ENCODE measurements at places on chromosomes 2 and 18.

- peak; percentile 72 for DNase-seq
These were observed 37.3 kb upstream of the TMEM177 start for GRCh38 chr2:119641562-119642258.

- no peak for DNase-seq
These were observed 48.1 kb downstream of the EMILIN2 start for GRCh38 chr18:2894841-2895370.

- no peak for DNase-seq
These were observed 329.0 kb upstream of the LRATD1 start for GRCh38 chr2:14303366-14304115.

DNA sequence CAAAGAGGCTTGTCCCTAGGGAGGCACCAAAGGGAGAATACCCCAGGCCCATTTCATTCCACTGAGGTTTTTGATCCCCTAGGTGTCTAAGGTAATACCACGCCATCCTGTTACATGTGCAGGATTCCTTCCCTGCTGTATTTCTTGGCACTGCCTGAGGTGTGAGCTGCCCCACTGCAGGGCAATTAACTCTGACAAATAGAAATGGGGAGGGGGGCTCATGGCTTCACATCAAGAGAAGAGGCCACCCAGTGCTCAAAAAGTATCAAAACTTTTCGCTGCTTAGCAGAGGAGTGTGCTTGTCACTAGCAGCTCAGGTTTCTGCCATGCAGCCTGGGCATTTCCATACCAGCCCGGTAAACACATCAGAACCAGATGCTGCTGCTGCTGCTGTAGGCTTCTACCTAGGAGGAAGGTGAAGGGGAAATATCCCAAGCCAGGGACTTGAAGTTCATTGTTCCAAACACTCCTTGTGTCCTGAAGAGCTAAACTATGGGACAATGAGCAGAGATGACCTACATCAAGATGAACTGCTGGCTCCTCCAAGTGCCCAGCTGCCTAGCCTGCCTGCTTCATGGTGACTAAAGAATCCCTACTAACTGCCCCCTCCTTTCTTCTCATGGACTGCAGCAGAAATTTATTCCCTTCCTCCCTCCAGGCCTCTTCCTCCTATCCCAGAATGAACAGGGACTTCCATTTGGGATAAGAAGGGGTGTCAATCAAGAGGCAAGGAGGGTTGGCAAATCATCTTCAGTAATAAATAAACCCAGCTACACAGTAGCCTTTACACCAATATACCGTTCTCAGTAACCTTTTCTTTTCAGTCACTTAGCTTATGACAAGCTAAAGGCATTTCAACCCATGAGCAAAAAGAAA, 16.4 kb downstream of the POU3F3 start:
- no peak for DNase-seq

- DNase-seq, result no peak
These were observed 1072.0 kb downstream of the CBLN2 start for GRCh38 chr18:71471963-71472725.

- no peak for DNase-seq
These were observed 46.9 kb downstream of the UXS1 start for GRCh38 chr2:106147159-106147558.

DNA sequence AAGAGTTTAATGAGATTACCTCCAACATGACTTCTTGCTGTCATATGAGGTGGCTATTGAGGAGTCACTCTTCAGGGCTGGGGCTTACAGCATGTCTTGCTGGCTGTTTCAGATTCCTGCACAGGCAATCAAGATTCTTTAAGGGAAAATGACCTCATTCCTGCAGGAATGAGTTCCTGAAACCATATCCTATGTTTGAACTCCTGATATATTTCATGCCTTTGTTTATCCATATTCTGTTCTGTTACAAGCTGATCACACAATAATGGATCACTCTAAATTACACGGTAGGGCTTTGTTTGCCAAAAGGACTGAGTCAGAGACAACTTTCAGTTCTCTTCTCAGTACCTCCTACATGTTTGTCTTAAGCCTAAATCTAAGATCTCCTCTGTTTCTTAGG, 879.8 kb upstream of the PIK3C3 start:
- DNase-seq, result no peak

DNA sequence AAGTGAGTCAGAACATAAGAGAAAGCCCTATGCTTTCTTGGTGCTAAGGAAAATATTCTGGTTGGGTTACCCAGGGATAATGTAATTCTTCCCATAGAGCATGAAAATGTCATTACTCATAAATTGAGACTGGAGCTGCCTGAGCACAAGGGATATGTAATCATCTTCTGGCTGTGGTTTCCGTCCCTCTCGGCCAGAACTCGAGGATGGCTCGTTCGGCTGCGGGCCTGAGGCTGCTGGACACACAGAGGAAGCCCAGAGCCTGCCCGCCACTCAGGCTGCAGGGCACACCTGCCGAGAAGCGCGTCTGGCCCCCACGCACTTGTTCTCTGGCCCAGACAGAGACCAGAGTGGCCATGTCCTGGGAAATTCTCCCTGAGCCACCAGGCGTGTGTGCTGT, 104.9 kb downstream of the ASAP2 start:
- no peak for DNase-seq

DNA sequence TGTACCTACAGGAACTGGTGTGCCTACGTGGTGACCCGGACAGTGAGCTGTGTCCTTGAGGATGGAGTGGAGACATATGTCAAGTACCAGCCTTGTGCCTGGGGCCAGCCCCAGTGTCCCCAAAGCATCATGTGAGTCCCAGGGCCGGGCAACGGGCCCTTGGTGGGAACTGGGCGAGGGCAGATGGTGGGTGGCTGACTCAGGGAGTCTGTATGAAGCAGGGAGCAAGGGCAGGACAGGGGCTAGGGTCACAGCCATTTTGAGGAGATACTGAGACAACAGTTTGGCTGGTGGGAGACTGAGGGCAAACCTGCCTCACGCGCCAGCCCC, 1.7 kb downstream of the EMILIN1 start:
- DNase-seq, result no peak

DNA sequence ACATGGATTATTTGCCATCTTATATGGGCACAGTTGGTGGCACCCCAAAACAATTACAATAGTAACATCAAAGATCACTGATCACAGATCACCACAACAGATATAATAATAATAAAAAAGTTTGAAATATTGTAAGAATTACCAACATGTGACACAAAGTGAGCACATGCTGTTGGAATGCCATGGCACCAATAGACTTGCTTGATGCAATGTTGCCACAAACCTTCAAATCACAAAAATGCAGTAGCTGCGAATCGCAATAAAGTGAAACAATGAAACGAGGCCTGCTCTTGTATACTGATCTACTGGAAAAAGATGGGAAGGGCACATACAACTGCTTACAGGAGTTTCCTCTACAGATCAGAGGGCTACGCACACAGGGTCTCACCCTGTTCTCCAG, 32.2 kb upstream of the AMMECR1L start:
- no peak for DNase-seq

DNA sequence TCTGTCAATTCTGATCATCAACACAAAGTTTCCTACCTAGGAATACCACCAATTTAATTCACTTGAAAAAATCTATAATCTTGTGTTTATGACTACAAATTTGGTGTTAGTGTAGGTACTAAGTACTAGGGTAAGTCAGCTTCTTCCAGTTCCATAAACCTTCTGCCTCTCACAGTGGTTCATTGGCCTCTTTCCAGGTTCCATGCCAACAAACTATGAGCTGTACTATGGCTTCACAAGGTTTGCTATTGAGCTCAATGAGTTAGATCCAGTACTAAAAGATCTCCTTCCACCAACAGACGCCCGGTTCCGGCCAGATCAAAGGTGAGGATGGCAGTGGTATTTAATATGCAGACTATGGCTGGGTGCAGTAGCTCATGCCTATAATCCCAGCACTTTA, 58.8 kb downstream of the PRKRA start:
- DNase-seq, result no peak

DNA sequence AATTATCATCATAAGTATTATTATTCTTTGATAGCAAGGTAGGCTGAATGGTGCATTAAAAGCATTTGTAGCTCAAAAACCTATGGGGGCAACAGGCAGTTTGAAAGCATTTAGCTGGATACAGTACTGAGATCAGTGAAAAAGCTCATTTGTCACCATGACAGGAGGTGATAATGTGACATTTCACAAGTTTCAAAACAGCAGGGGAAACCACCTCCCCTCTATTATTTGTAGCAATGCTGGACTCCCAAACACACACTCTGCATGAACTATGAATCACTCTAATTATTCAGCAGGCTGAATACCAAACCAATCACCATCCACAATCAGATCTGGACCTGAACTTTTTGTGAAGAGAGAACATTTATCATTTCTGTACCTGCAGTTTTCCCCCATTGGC, 63.4 kb downstream of the MYO5B start:
- no peak for DNase-seq

DNA sequence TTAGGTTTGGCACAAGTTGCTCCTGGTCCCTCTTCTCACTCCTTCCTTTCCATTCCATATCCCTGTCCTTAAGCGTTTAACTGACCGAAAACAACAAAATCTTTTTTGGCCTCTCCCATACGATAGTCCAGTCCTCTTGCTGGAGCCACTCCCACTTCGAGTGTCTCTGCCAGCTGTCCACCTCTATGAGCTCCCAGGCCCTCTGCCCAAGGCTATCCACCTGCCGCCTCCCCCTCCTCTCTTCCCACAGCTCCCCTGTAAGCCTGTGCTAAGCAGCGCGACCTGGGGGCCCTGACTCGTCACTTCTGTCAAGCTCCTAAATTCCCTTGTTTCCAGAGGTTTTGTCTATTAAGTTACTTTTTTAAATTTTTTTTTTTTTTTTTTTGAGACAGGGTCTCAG, 47.0 kb upstream of the FOSL2 start:
- DNase-seq, result no peak

- no peak for DNase-seq
These were observed 266.2 kb downstream of the ZEB2 start for GRCh38 chr2:144253743-144254142.

GRCh38 chr2:50313656-50314055, 718.3 kb downstream of the NRXN1 start:
- no peak for DNase-seq

Measured in anterior cingulate cortex (tissue), 58 donors.